ENCODE measurements at places on chromosomes 12 and 14.

DNA sequence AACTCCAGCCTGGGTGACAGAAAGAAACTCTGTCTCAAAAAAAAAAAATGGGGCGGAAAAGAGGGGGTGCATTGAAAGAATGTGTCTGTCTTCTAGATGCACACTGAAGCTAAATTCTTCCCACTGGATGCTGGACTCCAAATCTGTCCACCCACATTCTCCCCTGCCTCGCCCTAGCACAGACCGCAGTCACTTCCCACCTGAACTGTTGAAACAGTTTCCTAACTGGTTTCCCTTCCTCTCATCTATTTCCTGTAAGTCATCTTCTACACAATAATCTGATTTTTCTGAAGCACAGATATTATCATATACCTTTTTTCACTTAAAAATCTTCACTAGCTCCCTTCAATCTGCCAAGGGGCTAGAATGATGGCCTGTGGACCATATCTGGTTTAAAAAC lies 1.5 kb upstream of the HCAR1 start:
- no peak for DNase-seq

GRCh38 chr12:76878899-76879709 lies at the start of gene CSRP2:
CSRP2 (minus strand) TSS chr12:76879019; CDS start chr12:76866260, 12,759 bp downstream.
- DNase-seq, result peak; percentile 93

GRCh38 chr12:69129017-69129416 lies 110.4 kb upstream of the CPSF6 start:
- DNase-seq, result no peak

DNA sequence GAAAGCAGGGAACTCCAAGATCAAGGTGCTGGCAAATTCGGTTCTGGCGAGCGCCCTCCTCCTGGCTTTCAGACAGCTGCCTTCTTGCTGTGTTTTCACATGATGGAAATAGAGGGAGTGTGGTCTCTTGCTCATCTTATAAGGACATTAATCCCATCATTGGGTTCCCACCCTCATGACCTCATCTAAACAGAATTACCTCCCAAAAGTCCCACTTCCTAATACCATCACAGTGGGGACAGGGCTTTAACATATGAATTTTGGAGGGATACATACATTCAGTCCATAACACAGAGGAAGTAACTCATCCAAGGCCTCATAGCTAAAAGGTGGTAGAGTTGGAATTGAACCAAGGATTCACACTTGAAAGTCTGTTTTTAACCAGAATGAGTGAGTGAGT lies 28.6 kb downstream of the DYRK2 start:
- no peak for DNase-seq

- no peak for DNase-seq
Measured at GRCh38 chr12:105562199-105562971, 231.9 kb downstream of the C12orf75 start.

GRCh38 chr12:102528111-102528510 lies 47.7 kb upstream of the IGF1 start:
- DNase-seq, result no peak
